Right atrium auricular region (tissue), 2 donors: ENCODE measurements at places on chromosomes 3 and 15. TPM values are rescaled to one million over a fixed set of nuclear protein-coding genes. Genes with fewer than 3 reads are reported as not detected.

GRCh38 chr3:73235768-73236167 lies 174.3 kb downstream of the EBLN2 start:
- H3K36me3 ChIP-seq: no peaks in the 10 kb centered on the region
- H3K4me3 ChIP-seq: no peak overlapping the region
- no peak for DNase-seq
- H3K27ac ChIP-seq: no peak overlapping the region
- H3K27me3 ChIP-seq: no peaks in the 10 kb centered on the region

- no peaks in the 10 kb centered on the region for H3K27me3 ChIP-seq
- no peak overlapping the region for H3K4me3 ChIP-seq
- H3K36me3 ChIP-seq: no peaks in the 10 kb centered on the region
- DNase-seq: no peak
Observed at GRCh38 chr15:101191242-101191641, 60.6 kb downstream of the CHSY1 start.

GRCh38 chr15:59371458-59372351 lies 966 bp downstream of the MYO1E start:
- peak overlapping the region; percentile 81 for H3K4me3 ChIP-seq
- no peaks in the 10 kb centered on the region for H3K4me1 ChIP-seq
- H3K36me3 ChIP-seq: no peaks in the 10 kb centered on the region
- no peak for DNase-seq

DNA sequence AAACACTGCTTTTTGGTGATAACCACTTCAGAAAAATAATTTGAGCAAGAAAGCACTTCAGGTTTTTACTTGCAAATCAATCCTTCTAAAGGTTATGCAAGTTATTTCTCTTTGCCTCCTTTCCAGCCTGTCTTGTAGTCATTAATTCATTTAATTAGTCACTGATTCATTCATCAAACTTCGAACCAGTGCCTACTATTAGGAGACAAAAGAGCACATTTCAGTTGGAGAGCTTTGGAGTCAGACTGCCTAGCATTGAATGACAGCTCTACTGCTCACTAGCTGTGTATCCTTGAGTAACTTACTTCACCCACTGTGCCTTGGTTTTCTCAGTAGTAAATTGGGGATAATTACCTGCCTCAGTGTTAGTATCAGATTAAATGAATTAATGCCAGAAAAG lies 14.9 kb upstream of the LRRC58 start:
- H3K27me3 ChIP-seq: no peaks in the 10 kb centered on the region
- H3K36me3 ChIP-seq: no peaks in the 10 kb centered on the region
- no peaks in the 10 kb centered on the region for H3K4me1 ChIP-seq

DNA sequence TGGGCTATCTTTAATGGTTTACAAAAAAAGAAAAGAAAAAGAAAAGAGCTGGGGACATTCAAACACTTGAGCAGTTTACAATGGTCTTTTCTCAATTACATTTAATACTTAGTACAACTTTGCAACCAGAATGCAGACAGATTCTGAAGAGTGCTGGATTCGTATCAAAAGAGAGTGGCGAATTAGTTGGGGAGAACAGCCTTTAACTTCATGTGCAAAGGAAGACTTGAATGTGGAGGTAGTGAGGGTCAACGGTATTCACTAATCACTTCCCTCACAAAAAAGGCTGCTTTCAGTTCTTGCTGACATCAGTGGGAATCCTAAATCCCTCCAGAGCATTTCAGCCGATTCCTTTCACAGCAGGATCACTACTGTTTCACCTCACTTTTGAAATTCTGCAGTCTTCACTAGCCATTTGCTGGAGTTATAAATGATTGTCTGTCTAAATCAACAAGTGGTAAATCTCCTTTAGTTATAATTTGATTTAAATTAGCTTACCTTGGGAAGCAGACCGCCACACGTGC lies 323.0 kb upstream of the SEMA6D start:
- DNase-seq: no peak
- H3K4me3 ChIP-seq: no peak overlapping the region
- H3K4me1 ChIP-seq: peaks cover 18% of the 10 kb centered on the region
- no peak overlapping the region for H3K27ac ChIP-seq
- H3K36me3 ChIP-seq: no peaks in the 10 kb centered on the region

DNA sequence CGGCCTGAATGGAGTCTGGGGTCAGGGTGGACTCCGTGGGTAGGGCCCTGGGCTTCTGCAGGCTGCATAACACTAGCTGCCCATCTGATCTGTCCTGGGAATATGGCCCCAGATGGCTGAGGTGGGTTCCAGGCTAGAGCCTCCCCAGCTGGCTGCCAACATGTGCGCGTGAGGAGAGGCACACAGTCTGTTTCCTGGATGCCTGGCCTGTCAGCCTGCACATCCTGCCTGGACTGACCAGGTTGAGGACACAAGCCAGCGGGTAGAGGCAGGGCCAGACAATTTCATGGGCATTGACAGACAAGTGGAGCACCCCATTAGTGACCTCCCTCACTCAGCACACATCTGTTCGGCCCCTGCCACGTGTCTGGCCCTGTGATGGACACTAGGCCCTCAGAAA lies 29.8 kb upstream of the RPL29 start:
- no peaks in the 10 kb centered on the region for H3K36me3 ChIP-seq
- no peak overlapping the region for H3K4me3 ChIP-seq
- DNase-seq: no peak
- H3K27me3 ChIP-seq: no peaks in the 10 kb centered on the region
- H3K4me1 ChIP-seq: no peaks in the 10 kb centered on the region

DNA sequence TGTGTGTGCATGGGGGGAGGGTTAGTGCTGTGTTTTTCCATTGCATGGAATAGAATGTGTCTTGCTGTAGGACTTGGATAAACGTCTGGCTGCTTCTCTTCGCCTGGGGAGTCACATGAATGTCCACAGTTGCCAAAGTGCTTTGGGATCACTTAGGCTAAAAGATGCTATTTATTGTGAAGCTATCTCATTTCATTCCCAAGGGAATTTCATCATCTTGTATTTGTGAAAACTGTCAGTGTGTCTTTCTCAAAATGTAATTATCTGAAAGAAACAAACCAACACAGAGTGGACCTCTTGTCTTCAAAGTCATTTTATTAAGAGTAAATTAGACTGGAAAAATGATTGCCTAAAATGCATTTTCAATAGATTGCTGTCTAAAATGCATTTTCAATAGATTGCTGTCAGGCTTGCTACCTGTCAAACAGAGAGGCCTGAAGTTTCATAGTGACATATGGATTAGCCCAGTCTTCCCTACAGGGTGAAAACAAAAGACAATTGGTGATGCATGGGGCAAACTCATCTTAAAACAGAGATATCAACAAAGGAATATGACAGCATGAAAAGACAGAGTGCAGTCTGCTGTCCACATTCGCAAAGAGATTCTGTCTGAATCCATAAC lies 117.1 kb upstream of the GOLIM4 start:
- no peaks in the 10 kb centered on the region for H3K4me1 ChIP-seq
- no peaks in the 10 kb centered on the region for H3K27me3 ChIP-seq
- H3K36me3 ChIP-seq: no peaks in the 10 kb centered on the region
- H3K4me3 ChIP-seq: no peak overlapping the region
- no peak for DNase-seq
- H3K27ac ChIP-seq: no peak overlapping the region

GRCh38 chr15:74655424-74655823 lies 39.8 kb downstream of the CLK3 start:
- peaks cover 5% of the 10 kb centered on the region for H3K36me3 ChIP-seq
- H3K27ac ChIP-seq: no peak overlapping the region
- no peaks in the 10 kb centered on the region for H3K27me3 ChIP-seq
- DNase-seq: no peak

- no peaks in the 10 kb centered on the region for H3K36me3 ChIP-seq
- no peaks in the 10 kb centered on the region for H3K27me3 ChIP-seq
- no peak for DNase-seq
- H3K4me3 ChIP-seq: no peak overlapping the region
- H3K27ac ChIP-seq: no peak overlapping the region
Observed at GRCh38 chr3:53936347-53936746, 44.7 kb upstream of the SELENOK start.

DNA sequence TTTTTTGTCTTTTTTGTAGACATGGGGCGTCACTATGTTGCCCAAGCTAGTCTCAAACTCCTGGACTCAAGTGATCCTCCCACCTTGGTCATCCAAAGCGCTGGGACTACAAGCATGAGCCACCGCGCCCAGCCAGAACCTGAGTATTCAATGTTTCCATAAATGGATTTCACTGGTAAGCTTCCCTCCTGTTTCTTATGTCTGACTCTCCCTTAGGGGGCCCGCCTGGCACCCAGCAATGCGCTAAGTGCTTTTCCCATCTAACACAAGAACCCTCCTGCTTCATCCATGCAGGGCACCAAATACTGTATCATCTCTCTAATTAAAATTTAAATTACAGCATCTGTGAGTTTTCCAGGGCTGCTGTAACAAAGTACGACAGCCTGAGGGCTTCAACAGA lies 44.9 kb downstream of the KLF15 start:
- no peaks in the 10 kb centered on the region for H3K36me3 ChIP-seq
- DNase-seq: no peak
- H3K4me1 ChIP-seq: no peaks in the 10 kb centered on the region
- no peaks in the 10 kb centered on the region for H3K27me3 ChIP-seq

DNA sequence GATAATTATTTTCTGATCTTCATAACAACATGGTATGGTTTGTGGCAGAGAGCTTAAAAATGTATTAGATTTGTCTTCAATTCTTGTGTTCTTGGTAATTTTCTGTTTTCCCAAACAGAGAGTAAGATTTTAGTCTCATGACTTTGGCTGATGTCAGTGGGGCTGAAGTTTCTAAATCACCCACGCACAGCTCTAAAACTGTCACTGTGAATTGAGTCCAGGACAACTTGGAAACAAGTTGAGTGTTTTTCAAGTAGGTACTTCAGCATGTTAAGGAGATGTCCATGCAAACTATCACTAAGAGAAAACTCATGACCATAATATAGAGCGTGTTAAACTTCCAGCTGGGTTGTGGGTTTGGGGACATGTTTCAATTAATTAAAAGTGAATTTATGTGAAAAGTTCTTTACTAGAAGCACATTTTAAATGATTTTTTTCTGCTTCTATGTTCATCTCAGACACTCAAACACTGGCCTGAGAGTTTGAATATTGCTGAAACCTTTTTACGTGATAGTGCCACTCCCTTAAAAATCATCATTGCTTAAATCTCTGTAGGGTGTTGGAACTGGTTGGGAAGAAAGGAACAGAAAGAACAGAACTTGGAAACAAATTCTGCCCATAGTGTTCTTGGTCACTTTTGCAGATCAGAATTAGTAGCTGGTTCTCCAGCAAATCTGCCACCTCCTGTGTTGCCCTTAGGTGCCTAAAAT lies 89.8 kb downstream of the KLHL25 start:
- H3K27ac ChIP-seq: peak overlapping the region; percentile 91
- H3K4me1 ChIP-seq: no peaks in the 10 kb centered on the region
- H3K27me3 ChIP-seq: no peaks in the 10 kb centered on the region
- peaks cover 17% of the 10 kb centered on the region for H3K36me3 ChIP-seq

AGBL1 gene
- total RNA-seq: not detected

CCDC39 gene
- total RNA-seq: not detected

WDR72 gene
- total RNA-seq: 0.08 TPM

ZBTB11 gene
- 9.8 TPM for total RNA-seq

GNAT1 gene
- not detected for total RNA-seq
